ENCODE measurements at places on chromosomes 12 and 14.

- DNase-seq: no peak
These were observed 24.3 kb downstream of the BTBD6 start for GRCh38 chr14:105272623-105273022.

DNA sequence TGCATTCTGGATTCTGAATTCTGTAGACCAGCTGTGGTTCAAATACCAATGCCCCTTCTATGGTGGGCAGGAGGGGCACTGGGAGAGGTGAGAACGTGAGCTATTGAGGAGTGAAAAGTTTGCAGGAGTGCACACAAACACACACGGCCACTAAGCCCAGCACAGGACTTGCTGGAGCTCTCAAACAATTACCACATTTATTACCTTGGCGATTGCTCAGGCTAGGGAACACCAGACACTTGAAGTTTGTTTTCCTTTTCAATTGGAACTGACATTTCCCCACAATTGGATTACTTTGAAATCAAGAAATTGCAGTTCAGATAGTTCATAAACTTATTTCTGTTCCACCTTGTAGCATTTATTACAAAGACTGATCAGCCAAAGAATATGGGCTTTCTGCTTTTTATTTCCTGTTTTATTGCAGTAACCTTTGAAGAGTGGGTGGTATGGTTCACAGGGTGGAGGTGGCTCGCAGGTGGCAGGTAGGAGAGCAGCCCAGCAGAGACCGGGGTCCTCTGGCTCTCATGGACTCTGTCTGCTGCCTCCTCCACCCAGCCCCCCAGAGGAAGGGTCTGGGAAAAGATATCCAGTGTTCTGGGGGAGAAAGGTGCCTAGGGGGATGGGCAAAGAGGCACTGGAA is 429.8 kb upstream of the CCDC196 start:
- DNase-seq: no peak

DNA sequence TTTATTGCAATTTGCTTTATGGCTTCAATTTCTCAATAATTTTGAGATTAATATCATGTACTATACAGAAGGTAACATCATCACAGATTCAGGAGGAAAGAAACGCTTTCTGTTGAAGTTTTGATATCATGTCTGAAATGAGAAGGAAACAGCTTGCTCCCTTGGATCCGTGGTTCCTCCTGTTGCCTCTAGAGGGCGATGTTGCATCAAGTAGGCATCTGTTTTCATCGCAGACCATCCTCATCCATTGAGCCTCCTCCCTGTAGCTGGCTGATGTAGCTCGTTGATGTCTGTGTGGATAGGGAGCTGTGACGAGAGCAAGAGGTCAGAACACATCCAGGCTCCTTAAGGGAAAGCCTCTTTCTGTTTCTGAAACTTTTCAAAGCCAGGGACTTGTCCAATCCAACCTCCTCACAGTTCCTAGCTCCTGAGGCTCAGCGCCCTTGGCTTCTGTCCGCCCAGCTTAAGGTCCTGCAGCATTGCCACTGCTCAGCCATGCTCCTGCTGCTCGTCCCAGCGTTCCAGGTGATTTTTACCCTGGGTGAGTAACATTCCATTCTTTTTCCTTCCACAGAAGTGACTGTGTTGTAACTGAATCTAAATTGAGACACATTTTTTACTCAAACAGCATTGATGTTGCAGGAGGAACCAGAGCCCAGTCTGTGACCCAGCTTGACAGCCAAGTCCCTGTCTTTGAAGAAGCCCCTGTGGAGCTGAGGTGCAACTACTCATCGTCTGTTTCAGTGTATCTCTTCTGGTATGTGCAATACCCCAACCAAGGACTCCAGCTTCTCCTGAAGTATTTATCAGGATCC is 304.8 kb upstream of the OR4E1 start:
- peak; percentile 12 for DNase-seq

- DNase-seq: no peak
These were observed 6.6 kb upstream of the PTHLH start for GRCh38 chr12:27979145-27979544.

GRCh38 chr14:98236314-98236713 is 1035.7 kb downstream of the BCL11B start:
- DNase-seq: no peak

GRCh38 chr14:44741431-44741830 is 220.3 kb downstream of the KLHL28 start:
- DNase-seq: no peak

Measured in HTR-8/SVneo (cell line).